ENCODE measurements at places on chromosomes 5 and 9.

DNA sequence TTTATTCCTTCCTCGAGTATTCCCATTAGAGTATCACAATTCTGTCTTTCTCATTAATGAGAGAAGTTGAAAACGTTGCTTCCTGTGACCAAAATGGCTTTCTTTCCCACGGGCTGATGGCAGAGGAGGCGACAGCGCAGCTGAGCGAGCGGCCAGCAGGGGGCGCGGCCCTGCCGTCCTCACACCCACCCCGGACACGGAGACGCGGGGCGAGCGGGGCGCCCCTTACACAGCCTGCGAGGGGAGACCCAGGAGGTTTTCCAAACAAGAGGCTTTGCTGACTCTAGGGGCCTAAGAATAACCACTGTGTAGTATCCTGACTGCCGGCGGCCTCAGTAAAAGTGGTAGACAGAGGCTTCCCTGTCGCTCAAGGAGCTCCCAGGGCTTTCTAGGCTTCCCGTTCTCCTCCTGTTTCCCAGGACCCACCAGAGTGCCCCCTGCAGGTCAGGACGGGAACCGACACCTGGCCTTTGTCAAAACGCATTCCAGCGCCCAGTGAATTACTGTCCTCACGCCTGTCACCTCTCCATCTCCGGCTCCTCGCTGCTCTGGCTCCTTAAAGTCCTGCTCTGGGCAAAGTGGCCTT is 27.3 kb upstream of the FGF1 start:
- DNase-seq, result peak; percentile 94

DNA sequence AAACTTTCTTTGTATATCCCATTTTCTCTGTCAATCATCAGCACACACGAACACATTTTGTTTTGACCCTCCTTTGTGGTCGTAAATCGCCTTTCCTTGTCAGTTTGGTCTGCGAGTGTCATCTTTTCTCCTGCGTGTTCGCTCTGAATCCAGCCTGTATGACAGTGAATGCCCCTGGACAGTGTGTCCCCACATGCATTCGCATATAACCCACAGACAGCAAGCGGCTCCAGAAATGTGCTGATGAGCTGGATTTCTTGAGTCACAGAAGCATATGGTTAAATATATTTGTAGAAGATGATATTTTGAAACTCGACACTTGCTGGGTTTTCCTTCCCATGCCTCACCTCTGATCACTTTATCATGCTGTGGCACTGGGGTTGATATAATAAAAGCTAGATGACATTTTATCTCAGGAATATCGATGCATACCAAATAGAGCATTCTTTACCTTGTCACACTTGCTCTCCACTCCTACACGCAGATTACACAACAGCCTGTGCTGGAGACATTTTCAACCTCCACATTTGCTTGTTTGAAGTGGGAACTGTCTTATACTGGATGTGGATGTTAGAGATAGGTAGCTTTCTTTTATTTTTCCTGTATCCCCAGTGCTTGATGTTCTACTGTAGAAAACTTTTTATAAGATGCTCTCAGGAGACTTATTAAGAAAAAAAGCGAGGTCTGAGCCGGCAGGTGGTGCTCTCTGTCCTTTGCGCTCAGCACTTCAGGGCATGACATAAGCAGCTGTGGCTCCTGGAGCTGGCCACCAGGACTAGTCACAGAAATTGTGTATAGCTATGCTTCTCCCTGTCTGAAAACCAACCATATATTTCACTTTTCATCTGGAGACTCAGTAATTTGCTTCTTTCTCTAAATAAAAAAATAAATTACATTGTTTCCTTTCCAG is 215.1 kb downstream of the SH3GL2 start:
- DNase-seq, result no peak

DNA sequence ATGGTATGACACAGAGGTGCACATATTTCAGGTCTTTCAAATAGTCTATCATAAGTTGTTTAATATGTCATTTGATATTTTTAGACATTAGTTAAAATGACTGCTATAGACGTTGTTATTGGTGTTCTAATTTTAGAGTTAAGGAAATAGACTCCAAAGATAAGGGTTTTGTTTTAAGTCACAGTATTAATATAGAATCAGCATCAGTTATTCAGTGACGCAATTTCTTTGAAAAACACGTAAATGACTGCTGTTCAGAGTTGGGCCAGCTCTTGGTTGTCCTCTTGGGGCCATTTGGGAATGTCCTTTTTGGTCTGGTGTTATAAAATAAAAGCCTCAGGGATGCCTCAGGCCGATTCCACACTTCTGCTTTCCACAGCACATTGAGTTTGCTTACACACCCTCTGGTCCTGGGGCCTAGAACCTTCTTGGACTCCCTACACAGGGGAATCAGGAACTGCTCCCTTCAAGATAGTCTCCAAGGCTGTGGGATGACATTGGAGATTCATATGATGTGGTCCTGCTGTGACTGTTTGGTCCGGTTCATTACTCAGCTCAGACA is 14.3 kb downstream of the OTULIN start:
- DNase-seq, result no peak

DNA sequence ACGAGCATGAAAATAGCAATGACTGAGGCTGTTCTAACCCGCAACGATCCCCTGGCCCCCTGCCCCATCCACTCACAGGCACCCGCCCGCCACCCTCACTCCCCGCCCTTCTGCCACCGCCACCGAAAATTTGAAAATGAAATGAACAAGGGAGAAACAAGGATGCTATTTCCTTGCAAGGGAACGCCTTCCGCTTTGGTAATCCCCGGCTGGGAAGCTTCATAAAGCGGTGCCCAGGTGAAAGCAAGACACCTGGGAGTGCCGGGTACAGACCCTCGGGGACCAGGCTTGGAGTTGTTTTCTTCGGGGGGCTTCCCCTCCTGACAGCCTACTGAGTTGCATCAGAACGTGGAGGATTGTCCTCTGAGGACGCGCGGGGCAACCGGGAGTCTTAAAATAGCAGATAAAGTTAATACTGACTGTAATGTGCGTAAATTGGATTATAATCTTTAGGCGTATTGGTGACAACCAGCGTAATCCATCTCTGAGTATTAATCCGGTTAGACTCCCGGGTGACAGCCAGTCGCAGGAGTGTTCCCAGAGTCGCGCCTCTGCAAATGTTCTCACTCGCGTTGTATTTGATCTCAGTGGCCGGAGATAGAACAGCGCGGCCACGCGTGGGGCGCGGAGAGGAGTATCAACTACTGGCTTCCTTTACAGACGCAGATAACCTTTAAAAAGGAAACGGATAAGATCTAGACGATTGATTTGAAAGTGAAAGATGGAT is 885 bp upstream of the MLLT3 start:
- DNase-seq, result peak; percentile 38

DNA sequence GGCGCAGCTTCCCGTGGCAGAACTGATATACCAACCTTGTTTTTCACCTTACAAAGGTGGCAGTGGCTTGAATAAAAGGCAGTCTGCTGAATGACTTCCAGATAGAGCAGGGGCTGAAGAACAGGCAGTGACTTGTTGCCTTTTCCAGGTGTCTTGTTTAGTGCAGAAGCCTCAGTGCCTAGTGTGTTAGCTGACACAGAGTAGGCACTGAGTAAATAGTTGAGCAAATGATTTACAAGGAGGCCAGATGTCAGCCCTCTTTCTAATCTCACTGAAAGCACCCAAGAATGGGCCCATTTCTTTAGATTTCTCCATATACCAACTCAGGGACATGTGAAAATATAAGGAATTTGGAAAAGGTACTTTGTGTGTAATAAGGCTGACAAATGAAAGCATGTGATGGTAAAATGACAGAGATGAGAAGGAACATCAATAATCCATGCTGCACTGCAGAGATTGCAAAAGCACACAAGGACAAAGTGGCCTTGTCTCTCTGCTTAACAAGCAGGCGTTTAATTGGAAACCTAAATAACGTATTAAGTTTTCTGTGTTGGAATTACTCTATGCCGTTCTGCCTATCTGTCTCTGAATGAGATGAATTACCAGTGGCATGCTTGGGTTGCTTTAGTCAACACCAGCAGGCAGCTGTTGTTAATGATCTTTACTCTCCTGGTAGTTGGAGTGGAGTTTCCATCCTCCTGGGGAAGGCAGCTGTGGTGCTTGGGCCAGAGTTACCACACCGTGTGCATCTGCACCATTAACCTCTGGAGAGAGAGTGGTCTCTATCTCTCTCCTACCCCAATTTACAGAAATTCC is 360.1 kb upstream of the C9orf72 start:
- DNase-seq, result no peak

DNA sequence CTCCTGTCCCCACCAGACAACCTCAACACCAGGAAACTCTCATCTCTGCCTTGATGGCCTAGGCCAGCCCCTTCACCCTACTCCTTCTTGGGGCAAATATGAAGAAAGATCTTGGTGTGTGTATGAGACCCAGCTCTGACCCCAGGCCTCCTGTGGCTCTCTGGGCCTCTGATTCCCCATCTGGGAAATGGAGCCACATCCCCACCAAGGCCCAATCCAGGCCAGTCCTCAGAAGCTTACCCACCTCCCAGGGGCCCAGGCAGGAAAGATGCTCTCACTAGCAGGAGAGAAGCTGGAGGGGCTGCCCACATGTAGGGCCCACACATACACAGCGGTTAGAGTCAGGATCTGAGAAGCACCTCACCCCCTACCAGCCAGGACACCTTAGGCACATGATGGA is 38.9 kb downstream of the BICD2 start:
- no peak for DNase-seq

GRCh38 chr5:12360218-12360617 is 456.0 kb upstream of the CTNND2 start:
- no peak for DNase-seq

GRCh38 chr9:131771646-131772045 is 31.8 kb upstream of the RAPGEF1 start:
- DNase-seq, result no peak

Data from midbrain (tissue), 1 donor.